ENCODE measurements at places on chromosomes 2 and 18. TPM values are rescaled to one million over a fixed set of nuclear protein-coding genes. Genes with fewer than 3 reads are reported as not detected.

Gene FKBP7
- 26.0 TPM for total RNA-seq

Gene EMX1
- total RNA-seq = not detected

DNA sequence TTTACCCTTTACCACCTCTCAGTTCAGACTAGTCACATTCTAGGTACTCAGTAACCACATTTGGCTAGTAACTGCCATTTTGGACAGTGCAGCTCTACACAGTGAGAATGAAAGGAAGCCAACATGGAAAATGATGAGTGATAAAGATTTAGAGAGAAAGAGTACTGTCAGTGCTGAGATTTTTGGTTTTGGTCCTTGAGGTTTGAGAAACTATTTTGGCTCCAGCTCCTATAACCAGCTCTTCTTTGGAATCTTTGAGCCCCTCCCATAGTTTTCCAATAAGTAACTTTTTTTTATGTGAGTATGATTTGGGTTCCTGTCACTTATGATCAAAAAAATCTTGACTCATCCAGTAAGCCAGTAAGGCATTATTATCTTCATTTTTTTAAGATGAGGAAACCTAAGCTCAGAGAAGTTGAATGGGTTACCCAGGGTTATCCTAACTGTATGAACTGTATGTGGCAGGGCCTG, 173.0 kb downstream of the BABAM2 start:
- no peak for DNase-seq

- no peak for DNase-seq
Measured at GRCh38 chr2:26737221-26737620, 26.9 kb upstream of the SLC35F6 start.

- no peak for DNase-seq
Measured at GRCh38 chr18:13376298-13376840, 157.8 kb downstream of the LDLRAD4 start.

DNA sequence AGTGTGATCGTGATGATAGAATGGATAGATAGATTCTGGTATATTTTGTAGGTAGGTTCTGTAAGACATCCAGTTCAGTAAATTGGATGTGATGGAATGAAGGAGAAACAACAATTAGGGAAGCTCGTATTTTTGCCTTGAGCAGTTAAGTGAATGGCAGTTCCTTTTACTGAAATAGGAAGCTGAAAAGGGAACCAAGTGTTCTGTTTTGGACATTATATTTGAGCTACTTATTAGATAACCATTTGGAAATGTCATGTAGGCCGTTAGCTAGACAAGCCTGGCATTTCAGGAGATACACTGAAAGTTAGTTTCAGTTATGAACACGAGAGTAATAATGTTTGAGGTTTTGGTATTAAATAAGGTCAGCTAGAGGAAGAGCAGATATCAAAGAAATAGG, 41.5 kb downstream of the MARCHF7 start:
- DNase-seq = no peak

DNA sequence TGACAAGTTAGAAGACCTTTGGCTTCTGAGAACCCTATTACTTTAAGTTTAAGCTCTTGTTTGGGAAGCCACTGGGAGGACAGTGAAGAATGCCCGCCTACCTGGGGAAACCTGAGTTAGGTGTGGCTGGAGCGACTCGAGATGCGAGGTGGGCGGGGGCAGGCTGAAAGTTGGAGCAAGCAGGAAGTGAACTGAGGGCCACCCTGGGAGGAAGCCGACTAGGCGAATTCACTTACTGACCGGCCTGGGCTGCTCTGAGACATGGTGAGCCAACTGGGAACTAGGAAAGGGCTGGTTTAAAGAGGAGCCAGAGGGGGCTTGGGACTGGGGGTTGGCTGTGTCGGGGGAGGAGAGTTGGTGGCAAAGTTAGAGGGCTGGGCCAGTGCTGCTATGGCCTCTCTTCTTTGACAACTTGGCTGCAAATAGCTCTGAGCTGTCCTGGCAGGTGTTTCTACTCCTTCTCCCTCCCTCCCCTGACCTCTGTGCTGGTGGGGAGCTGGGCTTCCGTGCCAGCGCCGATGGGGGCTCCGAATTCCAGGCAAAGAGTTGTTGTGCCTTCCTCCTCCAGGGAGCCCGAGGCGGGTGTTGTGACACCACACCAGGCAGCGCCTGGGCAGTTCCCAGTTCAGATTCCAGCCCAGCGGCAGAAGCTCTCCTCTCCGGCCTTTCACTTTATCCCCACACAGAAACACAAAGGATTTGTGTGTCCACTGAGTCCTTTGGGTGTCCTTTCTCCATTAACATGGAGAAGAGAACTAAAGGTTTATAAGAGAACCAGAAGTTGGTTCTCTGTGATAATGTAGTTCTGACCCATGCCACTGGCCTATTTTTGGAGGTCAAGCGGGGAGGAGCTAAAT, at the start of gene VAMP8:
VAMP8 (plus strand) TSS at position 201 of the 857 bp plus-strand sequence; CDS start at position 262, 61 bp downstream.
- DNase-seq = no peak

DNA sequence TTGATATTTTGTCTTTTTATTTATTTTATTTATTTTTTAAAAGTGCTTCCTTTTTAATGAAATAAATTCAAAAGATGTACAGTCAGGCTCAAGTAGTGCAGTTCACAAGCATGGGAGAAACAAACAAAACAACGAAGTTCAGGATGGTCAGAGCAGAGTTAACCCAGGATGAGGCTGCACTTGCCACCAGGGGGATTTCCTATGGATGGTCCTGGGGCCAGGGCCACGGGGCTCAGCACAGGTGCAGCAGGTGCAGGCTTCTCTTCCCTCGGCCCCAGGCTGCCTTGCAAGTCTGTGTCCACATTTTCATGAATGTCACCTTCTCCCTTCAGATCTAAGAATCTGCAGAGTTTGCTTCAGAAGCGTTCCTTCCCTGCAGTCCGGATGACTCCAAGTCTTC, 76.5 kb downstream of the CDCA7 start:
- no peak for DNase-seq
